ENCODE measurements at places on chromosomes 12 and 14. TPM values are rescaled to one million over a fixed set of nuclear protein-coding genes. Genes with fewer than 3 reads are reported as not detected.
A peak's percentile ranks its signal among the peaks of the same experiment; 100 is the strongest.

The FSCB gene
- not detected for total RNA-seq

DNA sequence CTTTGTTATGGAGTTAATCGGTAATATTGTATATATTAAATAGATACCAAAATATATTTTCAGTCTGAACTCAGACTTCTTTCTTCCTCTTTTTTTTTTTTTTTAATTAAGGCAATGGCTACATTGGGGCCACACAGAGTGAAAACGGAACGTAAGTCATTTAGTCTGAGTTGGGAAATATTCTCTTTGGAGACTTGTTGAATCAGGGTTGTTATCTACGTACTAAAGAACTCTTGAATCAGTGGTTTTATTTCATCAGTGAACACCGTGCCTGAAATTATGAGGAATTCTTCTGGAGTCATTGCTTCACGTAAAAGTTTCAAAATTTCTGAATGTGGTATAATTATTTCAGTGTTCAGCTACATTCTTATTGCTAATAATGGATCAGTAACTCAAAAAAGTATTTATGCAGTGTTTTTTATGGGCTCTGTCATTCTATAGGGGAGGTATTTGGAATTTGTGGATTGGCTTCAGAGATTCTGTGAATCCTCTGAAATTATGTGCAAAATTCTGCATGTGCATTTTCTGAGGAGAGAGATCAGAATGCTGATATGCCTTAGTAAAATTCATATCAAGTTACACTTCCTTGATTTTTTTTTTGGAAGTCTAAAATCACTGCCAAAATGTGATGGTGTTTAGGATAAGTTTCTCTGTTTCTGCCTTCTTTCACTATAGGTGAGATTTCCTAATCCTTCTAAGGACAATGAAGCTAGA is 39.6 kb downstream of the BRMS1L start:
- no peak for DNase-seq

DNA sequence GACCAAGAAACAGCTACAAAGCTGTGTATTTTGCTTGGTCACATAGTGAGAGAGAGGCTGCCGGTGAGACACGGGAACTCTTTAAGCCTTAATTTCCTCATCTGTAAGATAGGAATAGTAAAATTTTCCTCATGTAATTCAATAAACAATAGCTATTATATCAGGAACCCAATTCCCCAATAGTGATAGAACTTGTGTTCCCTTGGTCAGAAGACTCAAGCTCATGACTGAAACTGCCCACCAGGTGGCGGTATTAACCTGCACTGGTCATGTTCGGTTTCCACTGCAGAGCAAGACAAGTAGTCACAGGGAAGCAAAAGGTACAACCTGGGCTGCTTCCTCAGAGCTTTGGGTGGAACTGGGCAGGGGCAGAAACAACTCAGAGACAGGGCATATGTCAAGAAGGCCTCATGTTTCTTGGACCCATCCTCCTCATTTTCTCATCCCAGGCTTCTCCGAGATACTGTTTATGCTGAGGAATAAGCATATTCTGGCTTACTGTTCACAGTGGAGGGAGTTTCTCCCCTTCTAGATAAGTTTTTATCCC is 4.2 kb upstream of the AJUBA start:
- peak; percentile 83 for DNase-seq

The SLC2A13 gene
- 5.5 TPM for total RNA-seq

DNA sequence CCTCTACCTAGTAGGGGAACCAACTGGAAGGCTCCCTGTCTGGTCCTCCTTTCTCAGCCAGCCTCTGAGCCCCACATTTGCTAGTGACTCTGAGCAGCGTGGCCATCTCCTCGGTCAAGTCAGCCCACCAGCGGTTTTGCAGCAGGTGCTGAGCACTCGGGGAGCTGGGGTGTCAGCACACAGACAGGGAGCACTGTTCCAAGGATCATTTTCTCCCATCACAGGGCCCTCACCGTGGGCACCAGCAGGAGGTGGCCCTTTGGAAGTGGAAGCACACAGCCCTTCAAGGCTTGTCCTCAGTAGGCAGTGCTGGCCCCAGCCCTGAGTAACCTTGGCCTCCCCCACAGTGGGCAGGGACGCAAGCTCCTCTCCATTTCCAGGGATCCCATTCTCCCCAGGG is 24.1 kb upstream of the EML1 start:
- no peak for DNase-seq

- DNase-seq = no peak
These were observed 63.0 kb downstream of the TMEM121 start for GRCh38 chr14:105589161-105589925.

GRCh38 chr14:20417250-20418186 is 4.2 kb upstream of the TEP1 start:
- DNase-seq = no peak

- no peak for DNase-seq
These were observed 12.3 kb downstream of the GPX2 start for GRCh38 chr14:64930085-64930843.

DNA sequence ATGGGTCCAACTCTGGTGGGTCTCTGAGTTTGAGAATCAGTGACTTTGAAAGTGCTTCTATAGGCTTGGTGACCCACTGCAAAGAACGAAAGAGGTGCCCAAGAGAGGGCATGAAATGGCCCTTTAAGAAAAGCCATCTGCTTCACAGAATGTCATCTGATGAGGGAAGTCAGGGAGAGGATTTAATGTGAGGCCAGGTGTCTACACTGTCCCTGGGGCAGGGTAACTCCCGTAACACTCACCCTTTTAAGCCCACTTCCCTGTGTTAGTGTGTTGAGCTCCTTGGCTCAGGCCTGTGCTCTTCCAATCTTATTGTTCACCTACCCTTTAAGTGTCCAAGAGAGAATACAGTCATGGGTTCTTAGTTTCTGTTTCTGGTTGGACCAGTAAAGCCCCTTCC is 16.4 kb upstream of the SRSF5 start:
- no peak for DNase-seq

The NRIP2 gene
- 1.2 TPM for total RNA-seq

- DNase-seq = no peak
These were observed 797.1 kb downstream of the NRXN3 start for GRCh38 chr14:78967111-78967809.

DNA sequence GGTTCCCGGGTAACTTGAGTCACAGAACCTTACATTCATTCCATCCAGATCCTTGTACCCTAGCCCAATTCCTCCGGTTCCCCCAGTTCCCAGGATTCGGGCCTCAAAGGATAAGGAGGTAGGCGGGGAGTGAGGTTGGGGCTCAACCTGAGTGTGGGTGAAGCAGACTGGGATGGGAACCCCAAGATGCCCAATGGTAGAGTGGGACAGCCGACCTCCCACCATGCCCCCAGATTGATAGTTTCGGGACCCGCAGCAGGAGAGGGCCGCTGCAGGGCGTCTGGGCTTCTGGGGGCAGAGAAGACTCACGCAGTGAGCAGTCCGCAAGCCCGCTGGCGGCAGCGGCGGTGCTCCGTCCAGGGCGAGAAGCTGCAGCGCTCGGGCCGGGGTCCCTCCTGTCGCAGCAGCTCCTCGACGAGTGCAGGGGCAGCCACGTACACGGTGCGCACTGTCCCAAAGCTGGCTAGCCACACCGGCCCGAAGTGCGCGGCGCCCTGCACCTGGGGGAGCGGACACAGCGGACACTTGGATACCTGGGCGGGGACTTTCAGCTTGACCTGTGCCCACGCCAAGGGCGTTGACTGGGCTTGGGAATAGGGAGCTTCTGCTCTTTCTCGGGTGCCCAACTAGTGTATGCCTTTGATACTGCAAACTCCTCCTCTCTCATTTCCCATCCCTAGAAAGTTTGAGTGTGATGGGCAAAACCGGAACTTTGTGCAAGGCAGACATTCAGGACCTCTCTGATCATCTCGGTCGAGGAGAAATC is 997 bp downstream of the CYP27B1 start:
- DNase-seq = no peak

DNA sequence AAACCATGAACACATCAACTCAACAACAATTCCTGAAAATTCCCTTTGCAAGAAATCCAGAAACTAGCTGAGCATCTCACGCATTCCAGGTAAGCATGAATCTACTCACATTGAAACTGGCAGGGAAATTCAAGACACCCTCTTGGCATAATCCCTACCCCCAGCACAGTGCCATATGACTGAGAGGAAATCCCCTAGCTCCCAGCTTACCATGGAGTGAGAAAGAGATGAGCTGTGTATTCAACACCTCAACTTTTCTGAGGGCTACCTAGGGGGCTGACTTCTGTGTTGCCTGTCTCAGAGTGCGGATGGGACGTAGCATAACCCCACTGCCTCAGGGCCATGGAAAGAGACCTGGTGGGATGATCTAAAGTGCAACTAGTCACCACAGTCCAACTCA is 37.7 kb upstream of the GPR132 start:
- no peak for DNase-seq

DNA sequence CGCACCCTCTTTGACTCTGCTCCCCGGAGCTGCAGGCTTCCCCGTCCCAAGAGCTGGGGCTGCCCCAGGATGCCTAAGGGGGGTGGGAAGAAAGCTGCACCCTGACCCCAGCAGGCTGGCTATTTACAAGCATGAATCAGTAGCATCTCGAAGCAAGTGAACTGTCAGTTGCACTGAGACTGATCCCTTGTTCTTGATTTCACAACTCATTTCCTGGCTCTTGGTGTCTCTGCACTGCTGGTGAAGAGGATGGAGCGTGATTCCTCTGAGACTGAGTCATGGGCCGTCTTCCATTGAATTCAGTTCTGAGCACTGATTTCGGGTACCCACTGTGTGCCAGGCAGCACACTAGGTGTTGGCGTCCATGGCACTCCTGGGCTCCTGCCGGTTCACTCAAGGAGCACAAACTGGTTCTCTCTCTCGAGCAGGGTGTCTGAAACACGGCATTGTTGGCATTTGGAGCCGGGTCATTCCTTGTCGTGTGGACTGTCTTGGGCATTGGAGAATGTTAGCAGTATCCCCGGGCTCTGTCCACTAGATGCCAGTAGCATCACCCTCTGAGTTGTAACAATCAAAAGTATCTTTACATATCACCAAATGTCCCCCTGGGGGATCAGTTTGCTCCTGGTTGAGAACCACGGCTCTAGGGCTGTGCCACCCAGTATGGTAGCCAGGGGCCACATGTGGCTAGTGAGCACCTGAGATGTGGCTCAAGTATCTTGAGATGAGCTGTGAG is 86.9 kb downstream of the RIN3 start:
- no peak for DNase-seq

The GALNT6 gene
- total RNA-seq = 0.60 TPM

GRCh38 chr14:72822946-72823611 is 70.8 kb downstream of the DPF3 start:
- peak; percentile 58 for DNase-seq

- DNase-seq = no peak
These were observed 31.9 kb upstream of the CHGA start for GRCh38 chr14:92890830-92891588.

- no peak for DNase-seq
These were observed 7.7 kb upstream of the BCL7A start for GRCh38 chr12:122013791-122014590.

The ISCU gene
- total RNA-seq = 560 TPM

DNA sequence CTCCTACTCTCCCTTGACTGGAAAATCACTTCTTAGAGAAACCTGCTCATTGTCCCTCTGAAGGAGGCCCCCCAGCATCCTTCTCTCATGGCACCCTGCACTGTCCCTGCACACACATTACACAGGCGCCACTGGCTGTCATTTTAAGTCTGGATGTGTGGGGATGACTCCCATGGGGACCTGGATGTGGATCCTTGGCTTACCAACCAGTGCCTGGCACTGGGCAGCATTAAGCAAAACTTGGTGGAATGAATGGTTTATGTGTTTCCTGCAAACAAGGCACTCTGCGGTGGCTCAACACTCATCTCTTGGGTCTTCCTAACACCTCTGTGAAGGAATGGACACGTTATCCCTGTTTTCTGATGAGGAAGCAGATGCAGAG is 162.4 kb downstream of the RBM19 start:
- no peak for DNase-seq

The PTCSC3 gene
- not detected for total RNA-seq

The ZFHX2 gene
- 0.74 TPM for total RNA-seq

DNA sequence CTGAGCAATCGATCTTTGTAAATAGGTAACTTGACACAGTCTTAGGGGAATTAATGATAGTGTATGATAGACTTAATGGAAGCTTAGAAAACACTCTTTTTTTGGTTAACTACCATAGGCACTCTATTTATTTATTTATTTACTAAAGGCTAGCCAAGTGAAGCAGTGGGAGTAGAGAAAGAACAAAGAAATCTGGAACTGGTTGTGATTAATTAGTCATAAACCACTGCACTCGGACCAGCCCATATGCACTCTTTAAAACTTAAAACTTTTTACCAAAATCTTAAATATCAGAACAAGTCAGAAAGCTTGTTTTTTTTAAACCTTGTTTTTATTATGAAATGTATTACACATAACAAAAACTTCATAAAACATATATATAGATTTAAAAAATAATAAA is 49.5 kb upstream of the SRP54 start:
- no peak for DNase-seq

The DIP2B gene
- 13.2 TPM for total RNA-seq

- no peak for DNase-seq
These were observed 93.9 kb downstream of the PLBD1 start for GRCh38 chr12:14473707-14474287.

DNA sequence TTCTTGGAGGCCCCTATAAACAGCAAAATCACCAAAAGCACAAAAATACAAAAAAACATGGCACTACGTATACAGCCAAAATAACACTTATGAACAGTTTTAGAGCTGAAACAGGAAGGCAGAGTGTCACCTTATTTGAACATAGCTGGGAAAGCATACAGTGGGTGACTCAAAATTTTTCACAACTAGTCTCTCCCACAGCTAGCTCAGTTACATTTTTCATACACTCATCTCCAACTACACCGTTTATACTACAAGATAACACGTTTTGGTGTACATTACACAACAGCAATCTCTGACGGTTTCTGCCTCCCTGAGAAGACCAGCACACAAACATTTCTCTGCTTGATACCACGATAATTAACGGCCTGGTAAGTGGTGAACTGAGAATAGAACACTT is 2.9 kb downstream of the RAD52 start:
- no peak for DNase-seq

- peak; percentile 13 for DNase-seq
These were observed 1323.3 kb downstream of the LRFN5 start for GRCh38 chr14:42929806-42930480.

GRCh38 chr14:54050759-54051158 is 94.1 kb upstream of the BMP4 start:
- DNase-seq = no peak

DNA sequence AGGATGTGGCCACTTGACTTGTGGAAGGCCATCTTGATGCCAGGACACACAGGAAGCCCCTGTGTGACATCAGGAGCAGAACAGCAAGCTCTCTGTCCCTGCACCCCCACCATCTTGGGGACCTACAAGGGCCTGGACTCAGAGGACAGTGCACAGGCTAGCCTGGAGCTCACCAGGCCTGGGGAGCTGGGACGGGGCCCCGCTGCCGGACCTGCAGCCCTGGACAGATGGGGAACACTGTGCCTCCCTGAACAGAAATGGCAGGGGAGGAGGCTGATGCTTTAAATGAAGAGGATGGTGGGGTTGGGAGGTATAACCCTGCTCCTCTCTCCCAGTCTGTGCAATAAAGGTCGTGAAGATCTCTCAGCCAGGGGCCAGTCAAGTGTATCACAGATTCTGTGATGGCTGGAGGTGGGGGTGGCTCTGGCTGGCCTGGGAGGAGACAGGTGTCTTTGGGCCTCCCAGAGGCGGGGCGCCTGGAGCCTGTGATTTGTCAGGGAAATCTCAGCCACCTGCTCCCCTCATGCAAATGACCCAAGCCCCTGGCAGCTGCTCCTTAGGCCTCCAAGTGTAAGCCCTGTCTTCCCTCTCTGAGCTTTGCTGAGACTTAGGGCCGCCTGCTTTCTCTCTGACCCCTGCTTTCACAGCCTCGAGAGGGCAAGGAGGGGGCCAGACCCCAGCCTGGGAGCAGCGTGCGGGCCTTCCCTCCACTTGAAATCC is 1.1 kb upstream of the GNB3 start:
- no peak for DNase-seq

GRCh38 chr12:1282670-1283315 is 291.8 kb downstream of the ERC1 start:
- DNase-seq = peak; percentile 47
